ENCODE measurements at places on chromosomes 1 and 21.

DNA sequence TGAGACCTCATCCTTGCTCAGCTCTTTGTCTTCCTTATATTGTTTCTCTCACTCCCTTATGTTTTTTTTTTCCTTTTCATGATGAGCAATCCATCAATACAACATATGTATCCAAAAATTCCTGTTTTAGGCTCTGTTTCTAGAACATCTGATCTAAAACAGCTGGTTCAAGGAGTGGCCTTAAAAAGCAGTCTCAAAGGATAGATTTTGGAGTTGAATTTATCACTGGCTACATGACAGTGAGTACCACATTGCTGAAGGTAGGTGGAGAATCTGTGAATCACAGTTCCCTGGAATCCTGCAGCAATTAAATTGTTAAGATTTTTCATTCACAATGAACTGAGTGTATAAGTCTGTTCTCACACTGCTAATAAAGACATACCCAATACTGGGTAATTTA lies 155.8 kb upstream of the ADAMTS5 start:
- no peak for DNase-seq

- no peak for DNase-seq
Observed at GRCh38 chr1:117821382-117821755, 108.1 kb downstream of the GDAP2 start.

- DNase-seq, result no peak
Observed at GRCh38 chr1:203534012-203534411, 40.1 kb downstream of the OPTC start.

- DNase-seq, result no peak
Observed at GRCh38 chr1:88224906-88225305, 459.2 kb upstream of the PKN2 start.

DNA sequence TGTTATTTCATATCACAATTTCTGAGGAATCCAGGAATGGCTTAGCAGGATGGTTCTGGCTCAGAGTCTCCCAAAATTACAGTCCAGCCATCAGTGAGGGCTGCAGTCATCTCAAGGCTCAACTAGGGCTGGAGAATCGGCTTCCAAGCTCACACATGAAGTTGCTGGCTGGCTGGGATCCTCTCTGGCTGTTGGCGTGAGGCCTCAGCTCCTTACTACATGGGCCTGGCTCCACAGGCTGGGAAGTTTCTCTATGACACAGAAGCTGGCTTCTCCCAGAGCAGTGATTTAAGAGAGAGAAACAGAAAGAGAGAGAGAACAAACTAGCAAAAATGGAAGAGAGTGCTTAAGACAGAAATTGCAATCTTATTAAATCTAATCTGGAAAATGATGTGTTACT lies 38.8 kb upstream of the RGS8 start:
- DNase-seq, result no peak

- no peak for DNase-seq
Observed at GRCh38 chr1:152036267-152037216, at the start of gene S100A11. TSS of gene S100A11 (minus strand) at chr1:152037004. CDS start at chr1:152036915, 89 bp downstream.

GRCh38 chr1:205310976-205311704 lies 10.4 kb downstream of the NUAK2 start:
- DNase-seq, result no peak

GRCh38 chr1:245772739-245773138 lies 618.0 kb downstream of the KIF26B start:
- DNase-seq, result no peak

DNA sequence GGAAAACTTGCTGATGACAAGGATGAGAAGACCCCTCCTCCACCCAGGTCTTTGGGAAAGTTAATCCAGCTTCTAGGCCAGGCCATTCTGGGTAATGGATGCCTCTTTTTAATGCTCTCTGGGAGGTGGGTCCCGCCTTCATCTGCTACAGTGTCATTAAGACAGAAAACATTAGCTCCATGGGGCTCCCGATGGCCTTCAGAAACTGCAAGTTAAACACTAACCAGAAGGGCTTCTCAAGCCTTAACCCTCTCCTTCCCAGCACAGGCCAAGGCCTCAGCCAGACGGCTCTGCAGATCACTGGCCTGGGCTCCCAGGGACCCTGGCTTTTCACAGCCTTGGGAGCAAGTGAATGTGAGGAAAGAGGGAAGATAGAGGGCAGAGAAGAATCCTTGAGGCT lies 364.9 kb downstream of the MATN1 start:
- DNase-seq, result no peak

DNA sequence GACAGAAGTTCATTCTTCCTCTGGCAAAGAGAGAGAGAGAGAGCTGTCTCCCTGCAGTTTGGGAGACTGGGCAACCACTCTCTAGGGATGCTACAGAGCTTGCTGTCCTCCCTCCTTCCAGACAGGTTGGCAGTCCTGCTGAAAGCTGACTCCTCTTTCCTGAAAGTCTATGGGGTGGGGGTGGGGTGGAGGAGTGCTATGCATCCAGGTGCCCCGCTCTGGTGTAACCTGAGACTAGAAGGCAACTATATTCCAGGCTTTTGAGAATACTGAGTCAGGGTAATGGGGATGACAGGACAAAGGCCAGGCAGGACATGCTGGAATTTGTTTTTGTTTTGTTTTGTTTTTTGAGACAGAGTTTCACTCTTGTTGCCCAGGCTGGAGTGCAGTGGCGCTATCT lies 55.4 kb downstream of the OPTC start:
- DNase-seq, result no peak

DNA sequence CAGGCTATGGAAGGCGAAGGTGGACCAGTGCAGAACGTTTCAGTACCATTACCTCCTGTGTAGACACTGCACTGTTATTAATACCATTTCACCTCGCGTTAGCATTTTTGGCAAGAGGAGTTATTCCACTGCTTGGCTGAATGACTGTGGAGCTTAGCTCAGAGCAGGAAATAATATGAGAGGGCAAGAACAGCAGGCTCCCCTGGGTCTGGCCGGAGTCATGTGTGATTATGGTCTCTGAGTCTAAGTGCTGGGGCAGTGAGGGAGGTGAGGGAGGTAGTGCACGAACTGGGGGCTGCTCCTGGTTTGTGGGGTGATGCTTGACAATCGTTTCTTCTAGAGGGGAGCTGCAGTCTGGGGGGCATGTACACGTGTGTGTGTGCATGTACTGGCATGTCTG lies 82.9 kb downstream of the MDM4 start:
- DNase-seq, result no peak

- peak; percentile 21 for DNase-seq
Observed at GRCh38 chr1:200751717-200752116, 13.0 kb downstream of the CAMSAP2 start.

DNA sequence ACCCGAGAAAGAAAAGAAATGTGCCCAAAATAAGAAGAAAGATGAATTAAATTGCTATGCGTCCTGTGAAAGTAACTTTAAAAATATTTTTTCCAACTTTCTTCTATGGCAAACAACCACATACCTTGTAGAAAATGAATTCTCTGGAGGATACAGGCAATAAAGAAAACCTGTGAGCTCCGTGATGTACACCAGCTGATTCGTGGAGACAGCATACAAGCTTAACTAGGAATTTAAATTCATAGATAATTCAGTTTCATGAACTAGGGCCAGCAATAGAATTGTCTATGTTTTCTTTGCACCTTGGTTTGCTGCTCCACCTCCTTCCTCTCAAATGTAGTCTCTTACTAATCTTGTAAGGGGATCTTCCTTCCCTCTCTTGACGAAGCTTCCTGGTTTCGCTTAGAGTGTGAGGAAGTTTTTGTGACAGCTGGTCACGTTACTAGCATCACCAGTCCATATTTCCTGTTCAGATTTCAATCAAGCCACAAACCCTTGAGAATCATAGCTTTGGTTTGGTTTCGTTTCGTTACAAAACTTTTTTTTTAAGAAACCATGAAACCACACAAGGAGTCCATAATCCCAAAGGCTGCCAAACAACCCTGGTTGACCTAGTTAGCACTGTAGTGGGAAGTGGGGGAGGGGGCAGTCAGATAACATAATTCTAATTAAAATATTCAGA lies 35.8 kb downstream of the GREM2 start:
- no peak for DNase-seq

GRCh38 chr1:214823311-214824117 lies 220.5 kb downstream of the CENPF start:
- no peak for DNase-seq

DNA sequence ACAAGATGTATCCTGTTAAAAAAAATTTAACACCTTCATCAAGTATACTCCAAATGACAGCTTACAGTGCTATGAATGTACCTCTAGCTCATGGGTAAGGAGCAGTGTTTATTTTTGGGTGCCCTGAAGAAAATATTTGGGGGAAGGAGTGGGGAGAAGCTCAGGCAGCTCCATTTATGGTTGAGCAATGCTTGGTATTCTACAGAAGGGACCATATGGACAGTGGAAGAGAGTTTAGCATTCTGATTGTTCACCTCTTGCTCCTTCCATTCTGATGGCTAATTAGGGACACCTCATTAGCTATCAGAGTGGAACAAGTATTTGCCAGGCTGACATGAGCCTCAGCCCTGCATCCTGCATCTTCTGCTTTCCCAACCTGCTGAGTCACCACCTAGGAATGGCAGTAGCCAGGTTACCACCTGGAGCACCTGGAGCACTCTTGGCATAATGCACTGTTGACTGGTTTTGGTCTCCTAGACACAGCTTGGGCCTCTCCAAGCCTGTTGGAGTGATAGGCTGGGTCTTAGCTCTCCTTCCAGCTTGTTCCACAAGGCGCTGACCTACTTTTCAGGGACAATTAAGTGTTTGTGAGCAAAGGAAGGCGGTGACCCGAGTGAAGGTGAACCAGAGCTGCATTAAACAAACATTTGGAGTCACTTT lies 62.0 kb upstream of the MACF1 start:
- DNase-seq, result no peak

DNA sequence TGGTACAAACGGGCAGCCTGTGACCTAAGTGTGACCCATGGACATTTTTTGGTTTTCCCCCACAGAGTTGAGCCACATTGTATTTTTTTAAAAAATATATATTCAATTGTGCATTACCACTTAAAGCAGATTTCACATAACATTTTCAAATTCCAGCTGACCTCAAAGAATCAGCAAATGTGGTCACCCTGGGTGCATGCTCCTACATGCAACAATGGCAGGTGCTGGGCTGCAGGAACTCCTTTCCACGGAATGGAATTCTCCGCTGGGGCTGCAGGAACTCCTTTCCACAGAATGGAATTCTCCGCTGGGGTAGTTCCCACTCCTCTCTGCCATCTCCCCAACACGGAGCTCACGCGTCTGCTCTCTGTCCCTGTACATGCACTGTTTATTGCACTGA lies 68.7 kb downstream of the MAP10 start:
- DNase-seq, result no peak

GRCh38 chr1:244049162-244050013 lies 1.7 kb upstream of the ZBTB18 start:
- DNase-seq, result peak; percentile 77

DNA sequence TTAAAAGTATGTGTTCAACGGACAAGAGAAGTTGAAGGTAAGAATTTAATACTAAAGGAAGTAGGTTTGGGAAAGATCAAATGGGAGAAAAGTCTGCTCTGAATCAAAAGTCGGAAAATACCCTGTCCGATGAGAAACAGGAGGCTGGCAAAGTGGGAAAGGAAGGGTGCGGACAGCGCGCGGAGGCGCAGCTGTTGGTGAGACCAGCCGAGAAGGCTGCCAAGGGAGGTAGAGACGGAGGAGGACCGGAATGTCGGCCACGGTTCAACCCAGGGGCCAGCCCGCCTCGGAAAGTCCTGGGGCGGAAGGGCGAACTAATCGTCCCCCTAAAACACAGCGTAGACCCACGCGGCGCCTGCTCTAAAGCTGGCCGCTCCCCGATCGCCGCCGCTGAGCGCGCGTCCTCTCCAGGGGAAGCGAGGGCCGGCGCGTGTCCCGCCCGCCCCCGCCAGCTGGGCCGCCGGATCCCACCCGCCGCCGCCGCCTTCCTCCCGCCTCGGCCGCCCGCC lies 639 bp upstream of the SPATA1 start:
- DNase-seq, result peak; percentile 50

GRCh38 chr1:220094016-220094911 lies at the start of gene IARS2:
TSS of gene IARS2 (plus strand) at chr1:220094132. CDS start at chr1:220094217, 85 bp downstream.
- DNase-seq, result peak; percentile 90

DNA sequence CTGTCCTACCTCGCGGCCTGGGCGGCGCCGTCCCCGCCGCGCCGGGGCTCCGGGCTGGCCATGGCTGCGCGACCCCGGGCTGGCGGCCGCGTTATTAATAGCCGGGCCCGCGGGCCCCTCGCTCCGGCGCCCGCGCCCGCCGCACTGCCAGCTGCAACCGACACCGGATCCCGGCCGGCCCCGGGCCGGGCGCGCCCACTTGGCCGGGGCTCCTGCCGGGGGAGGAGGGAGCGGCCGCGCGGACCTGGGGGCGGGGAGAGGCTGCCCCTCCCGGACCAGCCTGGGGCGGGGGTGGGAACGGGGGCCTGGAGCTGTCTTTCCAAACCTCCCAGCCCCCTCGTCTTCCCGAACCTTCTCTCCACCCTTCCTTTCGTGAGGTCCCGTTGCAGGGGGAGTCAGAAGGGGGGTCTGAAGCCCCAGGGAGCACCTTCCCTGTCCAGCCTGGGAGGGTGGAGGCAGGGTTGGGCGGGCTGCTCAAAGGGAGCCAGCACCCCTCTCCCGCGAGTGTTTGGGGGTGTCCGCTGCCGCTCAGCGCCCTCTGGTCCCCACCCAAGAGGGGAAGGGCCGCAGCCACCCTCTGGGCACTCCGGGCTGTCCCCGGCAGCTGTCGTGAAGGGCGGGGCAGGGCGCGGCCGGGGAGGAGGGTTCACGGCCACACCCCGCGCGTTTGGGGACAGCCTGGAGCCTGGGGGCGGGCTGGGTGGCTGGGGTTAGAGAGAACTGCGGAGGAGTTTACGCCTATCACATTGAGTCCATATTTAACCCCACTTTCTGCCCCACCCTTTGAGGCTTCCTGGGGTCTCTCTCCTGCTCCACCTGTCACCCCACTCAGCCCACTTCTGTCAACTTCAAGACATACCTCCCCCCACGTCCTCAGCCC lies at the start of gene SYNC:
Gene SYNC (minus strand): TSS at position 172 of the 880 bp plus-strand sequence. CDS start 110 bp downstream, at position 62.
- no peak for DNase-seq

- DNase-seq, result no peak
Observed at GRCh38 chr21:25964015-25964414, 206.6 kb downstream of the APP start.

GRCh38 chr1:61221642-61222041 lies 139.3 kb downstream of the NFIA start:
- DNase-seq, result peak; percentile 80

DNA sequence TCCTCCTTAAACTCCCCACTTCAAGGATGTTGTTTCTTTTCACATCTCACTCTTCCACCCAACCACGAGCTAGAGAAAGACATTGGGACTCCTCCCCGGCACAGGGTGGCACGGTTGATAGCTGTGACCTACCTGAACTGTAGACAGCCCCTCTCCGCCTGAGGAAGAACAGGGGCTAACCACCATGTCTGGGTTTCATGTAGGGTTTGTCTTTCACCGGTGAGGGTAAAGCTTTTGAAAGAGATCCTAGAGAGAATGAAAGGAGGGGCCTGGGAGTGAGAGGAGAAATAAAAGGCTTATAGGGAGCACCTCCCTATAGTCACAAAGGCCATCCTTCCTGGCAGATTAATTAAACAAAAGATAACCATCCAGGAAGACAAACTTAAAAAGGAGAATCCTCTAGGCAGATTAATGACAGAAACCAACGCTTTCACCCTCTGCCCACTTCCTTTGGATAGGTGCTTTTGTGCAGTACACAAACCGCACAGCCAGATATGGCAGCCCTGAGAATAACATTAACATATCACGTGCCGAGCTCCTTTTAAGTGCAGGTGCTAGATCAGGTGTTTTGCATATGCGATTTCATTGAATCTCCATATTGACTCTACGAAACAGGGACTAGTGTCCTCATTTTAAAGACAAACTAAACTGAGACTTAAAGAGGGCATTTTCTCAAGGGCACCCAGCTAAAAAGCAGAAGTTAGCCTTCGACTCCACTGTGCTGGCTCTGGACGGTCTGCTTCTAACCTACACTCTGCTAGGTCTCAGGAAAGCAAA lies 178.1 kb upstream of the RUNX1 start:
- DNase-seq, result no peak

- DNase-seq, result no peak
Observed at GRCh38 chr1:31878058-31878457, 60.1 kb downstream of the PTP4A2 start.
